ENCODE measurements at places on chromosomes 7 and 10.

DNA sequence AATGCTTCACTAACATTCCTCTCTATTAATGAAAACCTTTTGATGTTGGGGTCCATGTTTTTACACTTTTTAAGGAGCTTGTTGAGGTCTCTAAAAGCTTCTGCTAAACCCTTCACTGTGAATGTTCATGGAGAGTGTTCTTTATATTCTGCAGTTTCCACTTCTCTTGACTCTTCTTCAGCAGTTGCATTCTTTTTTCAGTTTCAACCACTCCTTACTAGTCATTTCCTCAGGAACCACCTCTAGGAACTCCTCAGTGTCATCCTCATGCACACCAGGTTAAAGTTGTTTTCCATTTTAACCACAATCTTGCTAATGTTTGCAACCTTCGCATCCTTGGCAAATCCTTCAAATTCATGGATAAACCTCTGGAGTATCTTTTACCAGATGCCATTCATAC, 821.6 kb downstream of the ANKRD7 start:
- no peak for DNase-seq

GRCh38 chr7:112898432-112899290, 108.5 kb upstream of the TMEM168 start:
- no peak for DNase-seq

- no peak for DNase-seq
These were observed 14.1 kb upstream of the MRC1 start for GRCh38 chr10:17795083-17795482.

DNA sequence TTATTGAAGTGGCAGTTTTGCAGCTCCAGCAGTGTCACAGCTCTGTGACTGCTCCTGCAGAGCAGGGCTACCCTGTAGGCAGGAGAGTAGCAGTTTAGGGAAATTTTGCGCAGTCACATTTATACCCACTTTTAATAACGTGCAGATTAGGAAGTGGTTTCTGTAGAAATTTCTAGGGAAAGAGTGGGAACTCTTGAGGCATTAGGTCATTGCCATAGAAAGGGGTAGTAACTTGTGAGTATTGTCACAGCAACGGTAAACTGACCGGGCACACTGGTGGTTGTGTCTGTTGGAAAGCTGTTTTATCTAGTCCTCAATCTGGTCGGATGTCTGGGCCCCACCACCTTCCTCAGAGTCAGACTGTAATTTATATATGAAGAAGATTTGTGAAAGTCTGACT, 51.9 kb downstream of the CDC14C start:
- no peak for DNase-seq

DNA sequence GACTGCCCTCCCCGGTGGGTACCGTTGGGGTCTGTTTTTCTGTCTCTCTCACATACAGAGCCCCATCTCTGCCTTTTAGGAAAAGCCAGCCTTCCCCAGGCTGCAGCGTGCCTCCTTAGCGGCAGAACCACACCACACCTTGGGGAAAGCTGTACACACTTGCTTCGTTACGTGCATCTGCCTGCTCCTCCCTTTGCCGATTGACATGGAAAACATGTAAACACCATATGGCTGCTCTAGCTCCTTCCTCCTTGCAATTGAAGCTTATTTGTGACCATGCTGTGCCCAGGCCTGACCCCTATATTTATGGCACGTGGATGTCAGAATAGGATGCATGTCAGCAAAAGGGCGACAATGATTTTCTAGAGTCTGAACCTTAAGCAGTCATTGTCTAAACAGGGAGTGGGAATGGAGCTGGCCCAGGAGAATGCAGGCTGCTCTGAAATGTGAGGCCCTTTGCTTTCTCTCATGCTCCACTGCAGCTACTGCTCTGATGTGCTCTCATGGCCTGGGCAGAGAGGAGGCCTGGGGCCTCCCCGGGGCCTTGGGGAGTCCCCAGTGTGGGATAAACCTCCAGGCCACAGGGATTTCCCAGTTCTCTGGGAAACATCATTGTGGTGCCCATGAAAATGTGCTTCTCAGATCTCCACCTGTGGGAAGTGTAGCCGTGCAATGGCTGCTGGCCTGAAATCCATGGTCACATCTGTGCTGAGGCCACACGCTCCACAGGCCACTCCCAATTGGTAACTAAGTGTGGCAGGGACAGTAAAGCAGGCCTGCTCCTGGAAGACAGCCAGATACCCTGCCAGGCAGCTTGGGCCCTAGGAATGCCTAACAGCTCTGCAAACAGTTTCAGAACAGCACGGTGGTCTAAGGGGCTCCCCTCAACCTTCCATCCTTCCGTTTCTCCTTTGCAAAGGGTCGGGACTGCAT, 18.6 kb downstream of the PDE6C start:
- peak; percentile 70 for DNase-seq

DNA sequence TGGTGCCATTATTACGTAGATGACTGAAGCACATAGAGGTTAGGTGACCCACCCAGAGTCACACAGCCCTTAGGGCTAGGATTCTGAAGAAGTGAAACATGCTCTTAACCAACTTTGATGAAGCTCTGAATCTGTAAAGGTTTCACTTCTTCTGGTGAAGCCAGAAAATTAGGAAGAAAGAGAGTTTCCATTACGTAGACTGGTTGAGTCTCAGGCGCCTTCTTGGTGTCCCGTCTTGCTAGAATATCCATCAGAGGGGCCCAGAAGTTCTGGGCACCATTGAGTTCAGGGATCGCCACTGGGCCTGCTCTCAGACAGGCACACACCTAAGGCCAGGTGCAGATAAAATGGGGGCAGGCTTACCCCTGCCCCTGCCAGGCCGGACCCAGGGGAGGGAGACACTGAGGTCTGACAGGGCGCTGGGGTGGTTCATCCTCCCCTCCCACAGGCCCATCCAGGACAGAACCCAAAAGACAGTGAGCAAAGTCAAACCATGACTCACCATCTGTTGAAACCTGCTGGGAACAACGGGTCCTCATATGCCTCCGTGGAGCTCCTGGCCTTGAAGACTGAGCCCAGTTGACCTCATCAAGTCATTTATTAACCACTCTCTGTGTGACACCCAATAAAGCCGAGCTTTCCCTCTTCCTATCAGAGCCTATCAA, 33.2 kb downstream of the DRGX start:
- DNase-seq, result no peak

DNA sequence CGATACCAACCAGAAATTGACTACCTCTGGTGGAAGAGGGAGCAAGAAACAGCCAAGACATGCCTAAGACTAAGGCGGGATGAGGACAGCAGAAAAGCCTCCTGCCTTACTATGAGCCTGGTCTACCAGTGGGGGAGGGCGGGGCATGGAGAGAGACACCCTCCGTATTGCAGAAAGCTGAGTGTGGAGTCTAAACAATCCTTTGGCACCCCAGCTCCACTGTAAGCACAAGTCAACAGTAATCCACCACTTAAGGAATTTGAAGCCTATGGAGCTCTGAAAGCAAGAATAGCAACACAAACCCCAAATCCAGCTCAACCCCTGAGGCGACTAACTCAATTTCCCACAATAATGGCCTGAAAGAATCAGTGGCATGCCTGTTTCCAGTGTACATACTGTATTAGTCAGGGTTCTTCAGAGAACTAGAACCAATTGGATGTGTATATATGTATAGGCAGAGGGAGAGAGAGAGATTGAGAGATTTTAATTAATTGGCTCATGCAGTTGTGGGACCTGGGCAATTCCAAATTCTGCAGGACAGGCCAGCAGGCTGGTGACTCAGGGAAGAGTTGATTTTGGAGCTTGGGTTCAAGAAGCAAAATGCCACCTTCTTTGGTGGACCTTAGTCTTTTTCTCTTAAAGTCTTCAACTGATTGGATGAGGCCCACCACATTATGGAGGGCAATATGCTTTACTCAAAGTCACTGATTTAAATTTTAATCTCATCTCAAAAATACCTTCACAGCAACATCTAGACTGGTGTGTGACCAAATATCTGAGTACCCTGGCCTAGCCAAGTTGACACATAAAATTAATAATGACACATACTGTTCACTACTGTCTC, 13.5 kb downstream of the PPIF start:
- DNase-seq, result no peak

DNA sequence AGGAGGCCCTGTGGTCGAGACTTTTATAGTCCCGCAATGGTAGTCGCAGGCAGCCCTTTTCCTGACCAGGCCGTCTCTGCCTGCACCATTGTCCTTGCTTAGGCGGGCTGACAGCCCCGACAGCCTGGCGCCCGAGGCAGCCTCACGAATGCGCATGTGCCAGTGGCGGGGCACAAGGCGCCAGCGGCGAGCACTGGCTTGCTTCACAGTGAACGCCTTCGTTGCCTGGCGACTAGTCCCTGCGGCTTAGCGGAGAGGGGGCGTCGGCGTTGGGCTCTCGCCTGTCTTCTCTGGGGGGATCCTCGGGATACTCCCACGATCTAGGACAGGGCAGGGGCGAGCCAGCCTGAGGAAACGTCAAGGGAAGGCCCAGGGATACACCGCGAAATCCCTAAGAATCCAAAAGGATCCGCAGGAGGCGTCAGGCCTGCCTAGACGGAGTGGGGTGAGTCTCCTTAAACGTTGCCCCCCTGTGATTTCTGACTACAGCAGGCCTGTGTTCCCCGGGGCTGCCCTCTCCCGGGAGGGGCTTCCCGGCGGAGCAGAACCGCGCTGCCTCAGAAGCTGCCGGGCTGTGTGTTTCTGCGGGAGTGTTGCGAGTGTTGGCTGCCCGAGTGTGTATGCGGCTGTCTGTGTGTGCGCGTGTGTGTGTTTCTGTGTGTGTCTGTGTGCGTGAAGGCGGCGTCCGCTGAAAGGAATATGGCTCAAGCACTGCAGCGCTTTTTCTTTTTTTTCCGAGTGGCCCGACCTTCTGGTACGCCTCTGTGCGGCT, 20.5 kb upstream of the ZNF273 start:
- DNase-seq, result peak; percentile 66

DNA sequence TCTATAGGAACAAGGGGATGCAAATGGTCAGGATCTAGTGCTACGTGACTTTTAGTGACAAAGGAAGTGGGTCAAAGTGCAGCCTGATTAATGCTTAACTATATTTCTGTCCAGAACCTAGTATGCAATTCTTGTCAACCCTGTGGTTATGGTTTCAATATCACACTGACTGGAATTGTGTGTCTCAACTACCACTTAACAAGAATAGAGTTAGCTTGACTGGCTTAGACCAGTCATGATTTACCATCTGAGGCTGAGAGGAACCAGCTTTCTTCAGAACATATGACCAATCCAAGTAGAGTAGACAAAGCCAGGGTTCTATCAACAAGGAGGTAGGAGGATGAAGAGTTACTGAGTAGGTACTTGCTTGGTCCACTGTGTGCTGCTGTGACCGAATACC, 54.4 kb downstream of the MYPN start:
- DNase-seq, result no peak

DNA sequence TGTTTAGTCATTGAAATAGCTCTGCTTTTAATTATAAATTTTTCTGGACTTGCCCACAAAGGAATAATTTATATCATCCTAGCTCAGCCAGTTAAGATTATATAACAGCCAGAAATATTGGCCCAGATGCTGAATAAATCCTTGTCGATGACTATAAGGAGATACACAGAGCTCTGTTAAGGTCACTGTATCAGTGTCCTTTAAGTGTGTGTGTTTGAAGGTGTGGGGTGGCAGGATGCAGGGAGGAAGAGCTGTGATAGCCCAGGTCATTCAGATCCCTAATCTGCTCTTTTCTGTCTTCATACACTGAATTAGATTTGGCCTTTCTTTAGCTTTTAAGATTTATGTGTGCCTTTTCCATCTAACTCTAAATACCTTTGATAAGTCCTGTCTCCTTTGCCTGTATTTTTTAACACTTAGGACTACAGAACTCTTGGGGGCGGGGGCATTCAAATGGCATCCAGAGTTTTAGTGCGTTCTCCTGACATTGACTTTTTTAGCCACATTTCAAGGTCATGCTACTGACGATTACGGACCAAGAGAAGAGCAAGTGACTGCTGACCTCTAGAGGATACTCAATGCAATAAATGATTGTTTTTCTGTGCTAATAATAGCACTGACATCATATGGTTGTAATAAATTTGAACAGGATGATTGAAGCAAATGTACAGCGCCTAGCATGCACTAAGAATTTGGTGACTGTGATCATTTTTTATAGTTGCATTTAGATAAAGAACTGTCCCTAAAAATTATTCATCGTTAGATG, 172.3 kb downstream of the CACNB2 start:
- DNase-seq, result peak; percentile 38

DNA sequence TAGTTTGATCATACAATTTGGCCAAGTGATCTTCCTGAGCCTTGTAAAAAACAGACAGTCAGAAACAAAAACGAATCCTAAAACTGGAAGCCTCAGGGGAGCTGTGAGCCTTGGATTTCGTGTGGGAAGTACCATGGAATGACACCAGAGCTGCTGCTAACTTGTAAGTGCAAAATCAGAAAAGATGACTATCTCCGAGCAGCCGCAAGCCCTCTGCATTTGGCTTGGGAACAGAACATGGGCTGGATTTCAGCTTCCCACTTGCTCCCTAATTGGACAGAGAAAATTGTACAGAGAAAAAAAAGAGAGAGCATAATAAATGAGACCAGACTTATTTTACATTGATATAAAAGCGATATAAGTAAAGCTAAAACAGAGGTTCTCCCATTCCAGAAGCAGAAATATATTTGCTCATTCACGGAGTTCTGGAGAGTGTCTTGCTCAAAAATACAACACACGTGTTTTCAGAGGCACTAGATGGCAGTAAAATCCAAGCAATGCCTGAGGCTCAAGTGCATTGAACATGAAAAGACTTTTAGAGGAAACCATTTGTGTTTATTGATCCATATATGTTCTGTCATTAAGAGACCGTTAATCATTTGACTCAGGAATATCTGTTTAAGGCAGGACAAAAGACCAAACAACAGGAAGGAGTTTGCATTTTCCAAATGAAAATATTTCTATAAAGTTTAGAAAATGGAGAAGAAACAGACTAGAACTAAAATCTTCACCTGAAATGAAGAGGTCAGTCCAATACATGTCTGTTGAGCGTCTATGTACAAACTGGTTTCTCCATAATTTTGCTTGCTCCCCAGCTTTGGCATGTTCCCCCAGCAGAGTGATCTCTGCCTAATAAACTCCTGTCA, 78.3 kb upstream of the SLC26A5 start:
- peak; percentile 47 for DNase-seq

- no peak for DNase-seq
These were observed 28.9 kb downstream of the NXPH1 start for GRCh38 chr7:8462309-8462708.

DNA sequence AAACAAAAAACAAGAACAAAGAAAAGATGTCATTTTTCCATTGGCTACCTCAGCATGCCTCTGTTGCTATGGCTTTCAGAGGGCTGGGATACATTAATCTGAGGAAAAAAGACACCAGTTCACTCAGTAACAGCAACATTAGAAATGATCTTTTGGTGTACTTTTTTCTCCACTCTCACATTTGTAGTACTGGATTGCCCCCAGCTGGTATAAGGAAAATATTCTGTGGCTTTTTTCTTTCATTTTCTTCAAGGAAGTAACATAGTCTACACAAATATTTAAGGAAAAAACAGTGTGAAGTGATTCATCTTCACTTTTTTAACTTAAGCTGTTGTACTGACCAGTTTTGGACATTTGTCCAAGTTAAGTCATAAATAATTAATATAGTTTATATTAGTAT, 482.3 kb downstream of the SORCS1 start:
- no peak for DNase-seq

GRCh38 chr10:115107830-115108229, 14.7 kb downstream of the ATRNL1 start:
- no peak for DNase-seq

- DNase-seq, result no peak
These were observed 420 bp upstream of the KLHL7 start for GRCh38 chr7:23105086-23105643.
